ENCODE measurements at places on chromosomes 3 and 15.

GRCh38 chr3:165466856-165467255, 270.7 kb upstream of the SLITRK3 start:
- no peak for DNase-seq

DNA sequence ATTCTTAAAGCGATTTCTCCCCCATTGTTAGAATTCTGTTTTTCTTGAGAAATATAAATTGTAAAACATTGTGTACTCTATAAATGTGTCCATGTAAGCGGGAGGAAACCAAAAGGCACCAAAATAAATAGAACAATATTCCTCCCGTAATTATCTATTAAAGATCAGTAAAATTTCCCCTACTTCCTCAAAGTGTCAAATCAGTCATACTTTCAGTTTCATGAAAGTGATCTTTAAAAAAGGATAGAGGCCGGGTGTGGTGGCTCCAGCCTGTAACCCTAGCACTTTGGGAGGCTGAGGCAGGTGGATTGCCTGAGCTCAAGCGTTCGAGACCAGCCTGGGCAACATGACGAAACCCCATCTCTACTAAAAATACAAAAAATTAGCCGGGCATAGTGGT, 278.9 kb downstream of the MECOM start:
- DNase-seq = no peak

- DNase-seq = no peak
Observed at GRCh38 chr15:48681353-48681752, 35.8 kb upstream of the FBN1 start.

GRCh38 chr3:113035387-113035982, 44.7 kb downstream of the GTPBP8 start:
- peak; percentile 51 for DNase-seq

GRCh38 chr3:97838393-97838792, 16.6 kb downstream of the CRYBG3 start:
- no peak for DNase-seq

- no peak for DNase-seq
Observed at GRCh38 chr3:129416415-129416814, 12.0 kb downstream of the EFCAB12 start.

DNA sequence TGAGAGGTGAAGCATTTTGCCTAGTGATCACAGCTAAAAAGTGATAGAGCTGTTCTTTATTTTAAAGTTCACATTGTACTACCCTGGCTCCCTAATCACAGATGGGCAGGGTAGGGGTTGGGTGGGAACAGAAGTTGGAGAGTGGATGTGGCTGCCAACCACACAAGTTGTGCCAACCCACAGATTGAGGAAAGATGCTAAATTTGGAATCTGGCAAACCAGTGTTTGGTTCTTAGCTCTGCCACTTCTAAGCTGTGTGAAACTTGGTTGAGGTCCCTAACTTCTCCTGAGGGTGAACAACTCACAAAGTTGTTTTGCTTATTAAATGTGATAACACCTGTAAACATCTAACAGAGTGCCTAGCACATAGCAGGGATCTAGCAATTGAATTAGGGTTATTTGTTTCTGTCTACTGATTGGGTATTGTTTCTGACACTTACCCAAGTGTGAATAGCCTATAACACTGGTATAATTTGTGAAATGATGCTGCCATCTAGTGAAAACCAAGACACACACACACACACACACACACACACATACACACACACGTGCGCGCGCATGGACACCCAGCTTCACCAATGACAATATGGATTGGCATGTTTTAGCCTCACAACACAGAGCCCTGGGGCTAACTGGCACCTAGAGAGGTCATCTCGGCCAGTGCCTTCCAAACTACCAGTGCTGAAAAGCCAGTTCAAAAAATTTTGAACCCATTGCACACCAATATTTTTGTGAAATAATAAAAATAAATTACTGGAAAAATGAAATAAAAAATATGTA, 25.3 kb downstream of the ADGRG7 start:
- DNase-seq = peak; percentile 74

- no peak for DNase-seq
Observed at GRCh38 chr15:30885814-30886213, 17.9 kb upstream of the FAN1 start.

- DNase-seq = no peak
Observed at GRCh38 chr3:151476344-151477018, 15.6 kb upstream of the IGSF10 start.

DNA sequence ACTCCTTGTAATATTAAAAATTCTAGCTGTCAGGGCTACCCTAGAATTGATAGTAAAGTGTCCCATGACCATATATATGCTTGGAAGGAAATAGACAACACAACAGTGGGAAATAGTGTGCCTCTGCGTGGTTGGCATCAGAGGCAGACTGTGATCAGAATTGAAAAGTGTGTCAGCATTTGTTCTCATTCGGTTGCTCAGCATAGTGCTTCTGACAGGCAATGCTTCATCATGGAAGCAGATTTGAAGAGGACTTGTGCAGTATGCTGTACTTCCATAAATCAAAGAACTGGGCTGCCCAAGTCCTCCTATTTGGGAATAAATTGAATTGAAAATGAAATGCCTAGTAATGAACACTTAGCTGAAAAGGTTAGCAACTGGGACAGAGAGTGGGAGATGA, 435.7 kb downstream of the DIPK2A start:
- no peak for DNase-seq

DNA sequence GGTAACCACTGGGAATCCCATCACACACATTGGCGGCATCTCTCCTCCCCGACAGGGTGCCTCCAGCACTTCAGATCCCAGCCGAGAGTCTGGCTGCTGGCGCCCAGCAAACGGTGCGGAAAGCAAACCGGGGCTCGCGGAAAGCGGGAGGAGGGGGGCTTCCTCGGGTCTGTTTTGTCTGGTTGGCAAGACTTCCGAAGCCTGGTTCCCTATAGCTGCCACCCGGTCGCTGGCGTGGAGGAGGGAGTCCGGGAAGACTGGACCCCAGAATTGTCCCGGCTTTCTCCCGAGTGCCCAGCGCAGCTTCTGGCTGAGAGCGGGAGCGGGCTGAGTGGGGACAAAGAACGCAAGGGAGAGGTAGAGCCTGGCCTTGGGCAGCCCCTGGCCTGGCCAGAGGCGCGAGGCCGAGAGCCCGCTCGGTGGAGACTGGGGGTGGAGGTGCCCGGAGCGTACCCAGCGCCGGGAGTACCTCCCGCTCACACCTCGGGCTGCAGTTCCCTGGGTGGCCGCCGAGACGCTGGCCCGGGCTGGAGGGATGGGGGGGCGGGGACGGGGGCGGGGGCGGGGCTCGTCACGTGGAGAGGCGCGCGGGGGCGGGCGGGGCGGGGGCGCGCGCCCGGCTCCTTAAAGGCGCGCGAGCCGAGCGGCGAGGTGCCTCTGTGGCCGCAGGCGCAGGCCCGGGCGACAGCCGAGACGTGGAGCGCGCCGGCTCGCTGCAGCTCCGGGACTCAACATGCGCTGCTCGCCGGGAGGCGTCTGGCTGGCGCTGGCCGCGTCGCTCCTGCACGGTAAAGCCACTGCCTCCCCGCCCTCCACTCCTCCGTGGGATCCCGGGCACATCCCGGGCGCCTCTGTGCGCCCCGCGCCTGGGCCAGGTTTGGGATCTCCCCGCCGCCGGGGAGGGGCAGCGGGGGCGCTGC, at the start of gene CHRNA7:
TSS of gene CHRNA7 (plus strand) at position 654 of the 920 bp plus-strand sequence. CDS start at position 734, 80 bp downstream.
- peak; percentile 70 for DNase-seq

DNA sequence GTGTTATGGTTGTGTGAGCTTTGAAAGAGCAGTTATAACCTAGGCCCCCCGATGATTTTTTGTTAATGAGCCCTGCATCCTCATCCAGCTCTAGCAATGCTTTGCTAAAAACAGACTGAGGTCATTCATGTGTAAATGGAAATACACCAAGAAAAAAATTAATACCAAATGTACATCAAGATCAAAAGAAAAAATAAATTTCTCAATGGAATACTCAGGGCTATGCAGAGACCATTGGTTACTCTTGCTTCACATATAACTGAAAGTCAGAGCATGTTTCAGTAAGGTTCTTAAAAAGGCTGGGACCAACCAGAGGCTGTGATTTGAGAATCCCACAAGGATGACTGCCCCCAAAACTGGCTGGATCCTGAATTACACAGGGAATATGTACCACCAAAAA, 48.0 kb downstream of the ARHGAP31 start:
- no peak for DNase-seq

DNA sequence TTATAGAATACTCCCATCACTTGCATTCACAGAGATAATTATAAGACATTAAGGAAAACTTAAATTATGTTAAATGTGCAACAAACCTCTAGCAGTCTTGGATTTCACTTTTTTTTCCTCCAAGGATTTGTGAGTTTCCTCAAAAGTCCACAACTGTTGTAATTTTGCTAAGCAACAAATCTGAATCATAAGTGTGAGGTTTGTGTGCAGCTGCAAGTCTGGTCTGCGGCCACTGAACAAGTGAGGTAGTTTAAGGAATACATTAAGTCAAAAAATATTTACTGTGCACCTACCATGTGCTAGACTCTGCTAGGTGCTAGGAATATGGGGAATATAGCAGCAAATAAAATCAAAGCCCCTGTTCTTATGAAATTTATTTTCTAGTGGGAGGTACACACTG, 70.2 kb downstream of the LRRC28 start:
- DNase-seq = no peak

- DNase-seq = no peak
Observed at GRCh38 chr3:55910543-55910942, 423.4 kb upstream of the WNT5A start.

- DNase-seq = no peak
Observed at GRCh38 chr15:69093614-69094013, 66.8 kb upstream of the GLCE start.

DNA sequence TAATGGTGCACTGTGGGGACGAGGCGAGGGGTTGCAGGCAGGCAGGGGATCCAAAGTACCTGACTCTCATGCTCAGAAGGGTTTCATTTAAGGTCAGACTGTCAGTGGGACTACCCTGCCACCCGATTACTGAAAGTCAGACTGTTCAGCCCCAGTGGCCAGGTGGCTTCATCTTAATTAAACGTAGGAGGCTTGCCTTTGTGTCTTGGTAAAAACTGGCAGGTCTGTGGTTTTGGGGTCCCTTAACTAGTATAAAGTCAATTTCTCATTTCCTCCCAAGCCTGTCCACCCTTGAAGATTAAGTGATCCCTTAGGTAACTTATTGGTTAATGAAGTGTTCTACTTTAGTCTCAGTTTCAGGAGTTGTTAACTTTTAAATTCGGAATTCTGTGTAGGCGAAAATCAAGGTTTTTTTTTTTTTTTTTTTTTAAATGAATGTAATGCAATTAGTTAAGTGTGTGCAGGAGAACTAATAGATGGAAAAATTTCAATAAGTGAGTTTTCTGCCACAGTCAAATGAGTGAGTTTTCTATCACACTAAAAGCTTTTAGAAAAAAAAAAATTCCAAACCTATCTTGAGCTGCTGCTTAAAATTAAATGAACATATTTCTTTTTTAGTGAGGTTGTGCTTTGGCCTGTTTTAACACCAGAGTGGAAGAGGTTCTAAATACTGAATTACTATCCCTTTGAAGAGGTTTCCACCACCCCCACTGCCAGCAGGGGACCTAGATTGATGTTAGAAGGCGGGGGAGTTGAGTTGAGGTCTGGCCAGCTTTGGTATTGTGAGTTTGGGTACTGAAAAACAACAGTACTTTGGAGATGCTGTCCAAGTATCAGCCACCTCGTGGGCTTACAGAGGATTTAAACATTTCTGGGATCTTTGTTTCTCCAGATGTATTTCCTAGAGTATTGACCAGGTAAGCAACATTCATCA, 15.2 kb downstream of the ITPR1 start:
- DNase-seq = no peak

DNA sequence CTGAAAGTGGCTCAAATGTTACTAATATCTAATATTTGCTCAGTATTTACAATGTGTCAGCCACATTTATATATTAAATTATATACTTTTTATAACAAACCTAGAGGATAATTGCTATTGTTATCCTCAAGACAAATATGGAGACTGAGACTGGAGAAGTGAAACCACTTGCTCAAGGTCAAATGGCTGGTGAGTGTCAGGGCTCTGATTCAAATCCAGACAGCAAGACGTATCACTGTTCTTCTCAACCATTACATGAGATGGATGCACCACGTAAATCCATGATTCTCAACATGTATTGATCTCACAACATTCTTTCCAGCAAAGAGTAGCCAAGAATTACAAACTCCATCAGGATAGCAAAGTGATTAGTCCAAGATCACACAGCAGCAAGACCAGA, 53.8 kb upstream of the CPB1 start:
- no peak for DNase-seq

- no peak for DNase-seq
Observed at GRCh38 chr3:168248383-168249204, 152.9 kb upstream of the GOLIM4 start.

DNA sequence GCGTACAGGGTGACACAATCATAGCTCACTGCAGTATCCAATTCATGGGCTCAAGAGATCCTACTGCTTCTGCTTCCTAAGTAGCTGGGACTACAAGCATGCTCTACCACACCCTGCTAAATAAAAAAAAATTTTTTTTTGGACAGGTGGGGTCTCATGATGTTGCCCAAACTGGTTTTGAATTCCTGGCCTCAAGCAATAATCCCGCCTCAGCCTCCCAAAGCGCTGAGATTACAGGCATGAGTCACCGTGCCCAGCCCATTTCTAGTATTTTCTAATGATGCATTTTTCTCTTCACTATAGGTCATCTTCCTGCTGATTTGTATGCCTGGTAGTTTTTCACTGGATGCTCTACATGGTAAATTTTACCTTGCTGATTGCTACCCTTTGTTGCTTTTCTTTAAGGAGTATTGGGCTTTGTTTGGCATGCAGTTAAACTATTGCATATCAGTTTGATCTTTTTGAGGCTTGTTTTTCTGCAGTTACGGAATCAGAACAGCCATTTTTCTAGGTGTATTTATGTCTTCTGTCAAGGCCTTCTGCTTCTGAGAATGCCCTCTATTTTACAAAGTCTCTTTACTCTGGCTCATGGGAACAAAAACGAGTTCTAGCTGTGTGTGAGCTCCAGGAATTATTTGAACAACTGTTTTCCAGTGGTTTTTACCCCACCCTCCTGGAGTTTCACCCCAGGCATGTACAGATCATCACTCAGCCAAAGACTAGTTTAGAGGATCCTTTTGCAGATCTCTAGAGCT, 14.2 kb upstream of the NPTN start:
- DNase-seq = no peak

GRCh38 chr3:185929192-185930151, 8.3 kb downstream of the TRA2B start:
- no peak for DNase-seq

GRCh38 chr15:101362986-101363566, 68.0 kb upstream of the SNRPA1 start:
- no peak for DNase-seq

- no peak for DNase-seq
Observed at GRCh38 chr3:62161371-62161770, 212.0 kb downstream of the FEZF2 start.

Measured in colonic mucosa (tissue), 4 donors.